Gastroesophageal sphincter (tissue), 4 donors: ENCODE measurements at places on chromosomes 1 and 21. TPM values are rescaled to one million over a fixed set of nuclear protein-coding genes. Genes with fewer than 3 reads are reported as not detected.

The CFHR3 gene
- total RNA-seq = not detected

The FAM177B gene
- not detected for total RNA-seq

The S100A5 gene
- total RNA-seq = not detected

The INKA2 gene
- total RNA-seq = 12.8 TPM

The C1orf74 gene
- total RNA-seq = 0.93 TPM

The UBE2U gene
- not detected for total RNA-seq
